Fibroblast of the aortic adventitia (primary cell): ENCODE measurements at places on chromosomes 1 and 21. TPM values are rescaled to one million over a fixed set of nuclear protein-coding genes. Genes with fewer than 3 reads are reported as not detected.

DNA sequence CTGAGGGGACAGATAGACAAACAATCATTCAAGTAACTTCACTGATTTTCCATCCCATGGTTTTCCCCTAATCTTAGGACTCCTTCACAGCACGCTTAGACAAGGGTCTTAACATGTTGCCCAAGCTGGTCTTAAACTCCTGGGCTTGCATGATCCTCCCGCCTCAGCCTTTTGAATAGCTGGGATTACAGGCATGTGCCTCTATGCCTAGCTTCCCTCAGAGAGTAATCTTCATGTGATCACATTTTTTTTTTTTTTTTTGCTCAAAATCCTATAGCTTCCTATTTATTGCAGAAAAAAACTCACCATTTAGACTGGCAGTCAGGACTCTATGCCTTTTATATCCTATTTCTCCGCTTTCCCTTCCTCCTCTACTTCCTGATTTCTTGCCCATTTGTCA is 90.4 kb upstream of the DPH5 start:
- no peak for DNase-seq

CMPK1 gene
- total RNA-seq = 87.8 and 138 TPM in 2 replicates

- DNase-seq = no peak
These were observed 1.2 kb upstream of the RNF11 start for GRCh38 chr1:51234721-51235425.

- DNase-seq = peak; percentile 34
These were observed 94.8 kb upstream of the SGIP1 start for GRCh38 chr1:66439031-66439740.

GRCh38 chr1:101150266-101150665 is 86.6 kb upstream of the S1PR1 start:
- no peak for DNase-seq

SPRR5 gene
- not detected in 2 replicates for total RNA-seq

OR6K3 gene
- not detected in 2 replicates for total RNA-seq

S100A7 gene
- not detected in 2 replicates for total RNA-seq

CAMSAP2 gene
- 53.8 and 57.5 TPM in 2 replicates for total RNA-seq

DNA sequence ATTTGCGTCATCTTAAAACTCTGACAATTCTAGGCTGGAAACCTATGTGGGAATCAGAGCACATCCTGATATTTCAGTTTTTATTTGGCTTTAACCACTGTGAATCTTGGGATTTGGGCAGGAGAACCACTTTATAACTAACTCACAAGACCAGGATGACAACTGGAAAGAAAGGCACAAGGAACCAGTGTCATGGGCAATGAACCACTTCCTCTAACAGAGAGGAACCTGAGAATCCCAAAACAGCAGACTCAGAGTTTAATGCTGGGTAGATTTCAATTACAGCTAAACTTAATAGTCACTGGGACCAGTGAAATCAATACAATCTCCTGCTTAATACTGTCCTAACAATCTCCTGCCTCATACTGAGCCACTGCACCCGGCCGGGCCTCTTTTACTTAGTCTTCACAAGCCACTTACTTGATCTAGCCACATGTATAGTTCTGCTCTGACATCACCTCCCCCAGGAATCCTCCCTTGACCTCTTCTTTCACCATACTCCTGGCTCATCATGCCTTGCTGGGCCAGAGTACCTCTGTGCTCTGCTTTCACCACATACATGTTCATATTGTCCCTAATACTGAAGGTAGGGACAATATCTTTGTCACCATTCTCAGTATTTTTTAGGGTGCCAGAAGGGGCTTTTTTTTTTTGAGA is 20.2 kb upstream of the SLFNL1 start:
- DNase-seq = no peak

GRCh38 chr1:230113593-230114236 is 46.7 kb downstream of the GALNT2 start:
- DNase-seq = peak; percentile 81

CFHR5 gene
- total RNA-seq = not detected in 2 replicates

KDM5B gene
- 56.4 and 117 TPM in 2 replicates for total RNA-seq

KCNK1 gene
- total RNA-seq = 2.9 and 3.6 TPM in 2 replicates

DNA sequence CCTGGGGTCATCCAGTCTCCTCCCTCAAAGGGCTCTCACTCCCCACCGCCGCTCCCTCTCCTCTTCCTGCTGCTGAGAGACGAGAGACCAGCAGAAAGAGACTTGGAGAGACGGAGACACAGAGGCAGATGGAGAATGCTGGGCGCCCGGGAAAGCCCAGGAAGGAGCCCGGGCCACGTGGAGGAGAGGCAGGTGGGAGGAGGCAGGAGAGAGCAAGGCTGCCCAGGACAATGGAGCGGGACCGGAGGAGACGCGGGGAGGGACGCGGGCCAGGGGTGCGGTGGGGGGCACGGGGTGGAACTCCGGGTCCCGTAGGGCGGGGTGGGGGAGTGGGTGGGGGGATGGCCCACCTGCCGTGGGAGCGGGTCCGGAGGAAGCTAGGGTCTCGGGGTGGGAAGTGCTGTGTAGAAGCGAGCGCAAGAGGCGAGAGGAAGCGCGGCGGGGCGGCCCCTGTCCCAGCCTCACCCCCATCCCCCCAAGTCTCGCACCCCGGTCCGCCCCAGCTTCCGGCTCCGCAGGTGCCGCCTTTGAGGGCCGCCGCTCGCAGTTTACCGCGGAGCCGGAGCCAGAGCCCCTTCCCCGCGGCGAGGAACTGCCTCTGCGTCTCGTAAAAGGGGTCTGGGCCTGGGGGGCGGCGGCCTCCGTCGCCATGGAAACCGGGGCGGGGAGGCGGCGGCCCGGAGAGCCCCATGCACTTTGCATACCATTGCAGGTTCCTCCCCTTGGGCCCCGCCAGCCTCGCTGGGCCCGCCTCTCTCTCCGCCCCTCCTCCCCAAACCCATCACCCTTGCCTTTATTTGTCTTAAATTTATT is 11.7 kb upstream of the EPHA2 start:
- no peak for DNase-seq

HSPB7 gene
- total RNA-seq = 8.9 TPM in 1 of 2 replicates, not detected in the other

PDZK1 gene
- total RNA-seq = 0.54 TPM in 1 of 2 replicates, not detected in the other

DNA sequence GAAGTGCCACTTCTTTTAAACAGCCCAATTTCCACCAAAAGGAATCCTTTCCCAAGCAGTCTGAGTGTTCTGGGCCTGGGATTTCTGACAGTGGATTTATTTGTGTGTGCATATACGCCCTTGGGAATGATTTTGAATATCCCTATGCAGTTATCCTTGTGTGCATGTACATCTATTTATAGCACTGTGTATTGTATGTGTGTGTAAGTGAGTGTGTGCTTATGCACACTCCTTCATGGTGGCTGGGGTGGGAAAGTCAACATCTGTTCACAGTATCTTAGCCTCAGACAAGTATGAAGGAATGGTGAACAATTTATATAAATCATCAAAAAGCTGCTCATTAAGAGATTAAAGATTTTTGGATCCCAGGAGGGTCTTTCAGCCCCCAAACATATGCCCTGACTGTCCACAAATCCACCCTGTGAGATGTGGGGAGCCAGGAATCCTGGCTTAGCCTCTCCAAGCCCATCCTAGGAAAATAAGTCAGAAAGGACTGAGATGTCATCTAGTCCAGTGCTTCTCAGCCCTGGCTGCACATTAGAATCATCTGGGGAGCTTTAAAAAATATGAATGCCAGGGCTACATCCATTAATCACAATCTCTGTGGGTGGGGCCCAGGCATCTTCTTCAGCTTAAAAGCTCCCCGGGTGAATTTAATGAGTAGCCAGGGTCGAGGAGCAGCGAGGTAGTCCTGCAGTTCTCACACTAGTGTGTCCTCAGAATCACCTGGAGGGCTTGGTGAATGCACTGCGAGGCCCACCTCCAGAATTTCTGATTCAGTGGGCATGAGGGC is 101.4 kb downstream of the PLXNA2 start:
- peak; percentile 48 for DNase-seq

GRCh38 chr21:42198929-42199867 is 19.7 kb upstream of the ABCG1 start:
- peak; percentile 79 for DNase-seq

- DNase-seq = no peak
These were observed 68.4 kb downstream of the ZZZ3 start for GRCh38 chr1:77614037-77614436.

GRCh38 chr1:29576510-29576909 is 340.2 kb downstream of the PTPRU start:
- no peak for DNase-seq

GRCh38 chr1:37704966-37705365 is 12.7 kb downstream of the CDCA8 start:
- DNase-seq = peak; percentile 40

DENND2C gene
- 4.8 and 5.3 TPM in 2 replicates for total RNA-seq

DNA sequence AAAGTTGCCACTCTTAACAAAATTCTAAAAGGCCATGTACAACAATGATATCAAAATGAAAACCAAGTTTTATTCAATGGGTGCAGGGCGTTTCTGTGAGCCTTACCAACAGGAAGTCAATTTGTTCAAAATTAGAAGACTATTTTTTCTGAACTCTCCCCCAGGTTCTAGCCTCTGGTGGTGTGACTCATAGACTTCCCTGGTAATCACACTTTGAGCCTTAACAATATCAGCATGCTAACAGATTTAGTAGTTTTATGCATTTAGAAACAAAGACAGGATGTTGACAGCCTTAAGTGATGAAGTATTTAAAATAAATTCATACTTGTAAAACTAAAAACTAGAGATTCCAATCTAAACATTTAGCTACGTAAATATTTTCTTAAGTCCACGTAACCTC is 88.4 kb downstream of the LRRC8C start:
- peak; percentile 62 for DNase-seq

DNA sequence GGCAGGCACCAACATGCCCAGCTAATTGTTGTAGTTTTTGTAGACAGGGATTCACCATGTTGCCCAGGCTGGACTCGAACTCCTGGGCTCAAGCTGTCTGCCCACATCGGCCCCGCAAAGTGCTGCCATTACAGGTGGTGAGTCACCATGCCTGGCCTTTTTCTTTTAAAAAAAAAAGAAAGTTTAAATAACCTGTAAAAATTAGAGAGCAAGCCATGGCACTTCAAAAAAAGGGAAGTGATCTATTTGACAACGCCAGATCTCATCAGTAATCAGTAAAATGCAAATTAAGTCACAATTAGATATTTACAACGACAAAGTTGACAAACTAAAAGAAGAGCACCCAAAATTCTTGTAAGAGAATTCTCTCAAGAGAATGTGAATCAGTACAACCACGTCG is 2.9 kb upstream of the RBBP5 start:
- no peak for DNase-seq

DNA sequence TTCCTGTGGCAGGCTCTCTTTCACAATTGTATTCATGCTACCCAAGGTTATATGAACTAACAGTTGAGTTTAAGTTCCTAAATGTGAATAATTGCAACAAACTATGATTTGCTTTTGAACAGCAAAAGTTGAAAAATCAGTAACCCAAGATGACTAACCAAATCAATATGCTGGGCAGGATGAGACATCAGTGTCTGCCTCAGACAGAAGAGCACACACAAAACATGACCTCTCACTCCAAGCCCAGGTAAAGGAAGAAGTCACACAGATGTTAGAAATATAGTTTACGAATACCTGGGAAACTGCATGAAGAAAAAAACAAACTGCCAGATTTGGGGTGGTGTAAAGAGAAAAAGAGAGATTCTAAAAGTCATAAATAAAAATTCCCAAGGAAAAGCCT is 3.5 kb downstream of the OR2L13 start:
- no peak for DNase-seq

- DNase-seq = peak; percentile 59
These were observed 148.5 kb downstream of the GALNT2 start for GRCh38 chr1:230215529-230215928.

DNA sequence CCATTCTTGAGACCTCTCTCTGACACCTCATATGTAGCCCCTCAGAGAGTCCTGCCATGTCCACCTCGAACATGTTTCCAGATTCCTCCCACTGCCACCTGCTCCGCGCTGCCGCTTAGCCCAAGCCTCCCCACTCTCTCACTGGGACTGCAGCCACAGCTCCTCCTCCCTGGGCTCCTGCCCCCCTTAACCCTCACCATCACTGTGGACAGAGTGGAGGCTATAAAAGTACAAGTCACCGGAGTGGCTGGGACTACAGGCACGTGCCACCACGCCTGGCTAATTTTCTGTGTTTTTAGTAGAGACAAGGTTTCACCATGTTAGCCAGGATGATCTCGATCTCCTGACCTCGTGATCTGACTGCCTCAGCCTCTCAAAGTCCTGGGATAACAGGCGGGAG is 77.0 kb downstream of the VWA5B1 start:
- no peak for DNase-seq

FAM72C gene
- total RNA-seq = 0.45 TPM in 1 of 2 replicates, not detected in the other

DDR2 gene
- total RNA-seq = 356 and 379 TPM in 2 replicates

GRCh38 chr1:26701266-26701994 is 5.6 kb downstream of the ARID1A start:
- DNase-seq = peak; percentile 60

- DNase-seq = peak; percentile 15
These were observed 112.2 kb downstream of the MAP3K21 start for GRCh38 chr1:233439721-233440120.

- peak; percentile 77 for DNase-seq
These were observed 30.6 kb downstream of the IARS2 start for GRCh38 chr1:220124542-220124941.

DNA sequence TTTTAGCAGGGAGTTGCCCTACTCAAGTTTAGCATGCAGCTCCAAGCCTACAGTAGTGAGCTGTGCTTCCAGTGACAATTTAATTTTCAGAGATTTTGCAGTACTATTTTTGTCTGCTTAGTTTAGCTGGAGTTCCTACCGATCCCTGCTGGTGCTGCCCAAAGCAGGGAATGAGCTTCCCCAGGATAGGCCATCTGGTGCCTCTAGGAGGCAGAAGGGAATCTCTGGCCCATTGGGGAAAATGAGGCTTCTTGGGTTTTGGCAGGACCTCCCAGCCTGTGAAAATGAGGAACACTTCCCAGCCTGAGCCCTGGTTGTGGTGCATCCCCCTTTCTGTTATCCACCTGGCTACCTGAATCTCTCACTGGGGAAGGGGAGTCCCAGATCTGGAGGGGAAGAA is 149.2 kb downstream of the RASAL2 start:
- no peak for DNase-seq

DNA sequence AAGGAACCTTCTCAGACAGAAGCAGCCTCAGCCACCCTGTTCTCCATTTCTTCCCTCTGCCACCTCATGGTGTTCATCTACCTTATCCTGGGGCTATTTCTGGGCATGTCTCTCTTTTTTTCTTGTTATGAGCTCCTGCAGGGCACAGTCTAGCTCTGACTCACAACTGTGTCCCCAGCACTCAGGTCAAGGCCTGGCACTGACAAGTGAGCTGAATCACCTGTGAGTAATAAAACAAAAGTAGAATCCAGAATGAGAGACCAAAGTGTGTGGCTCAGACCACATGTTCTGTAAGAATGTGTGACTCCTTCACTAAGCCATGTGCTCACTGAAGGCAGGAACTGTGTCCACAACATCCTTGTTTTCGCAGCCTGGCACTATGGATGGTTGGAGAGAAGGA is 23.2 kb downstream of the C1orf94 start:
- DNase-seq = peak; percentile 30

DNA sequence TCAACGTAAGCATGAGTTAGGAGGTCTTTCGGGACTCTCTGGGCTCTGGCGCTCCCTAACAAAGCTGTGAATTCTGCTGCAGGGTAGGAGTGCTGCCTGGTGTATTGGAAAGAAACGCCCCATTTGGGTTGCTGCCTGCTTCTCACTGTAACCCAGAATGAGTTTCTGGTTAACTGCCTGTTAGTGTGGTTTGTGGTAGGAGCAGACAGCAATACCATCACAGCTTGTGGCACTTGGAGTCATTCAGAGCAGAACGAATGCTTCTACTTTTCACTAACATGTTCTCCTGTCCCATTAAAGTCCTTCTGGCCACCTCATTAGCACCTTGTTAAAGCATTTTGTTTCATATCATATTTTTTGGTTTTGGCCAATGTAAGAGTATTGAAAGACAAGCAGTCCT is 18.1 kb downstream of the MAP3K7CL start:
- peak; percentile 66 for DNase-seq

FCN3 gene
- total RNA-seq = not detected in 2 replicates

GRCh38 chr1:13807209-13807608 is 107.2 kb downstream of the PRDM2 start:
- no peak for DNase-seq

GRCh38 chr1:110150330-110151174 is at the start of gene SLC6A17:
SLC6A17 (plus strand) TSS chr1:110150494; CDS start chr1:110166930, 16,436 bp downstream.
- peak; percentile 51 for DNase-seq
